ENCODE measurements at places on chromosomes 16 and 17. TPM values are rescaled to one million over a fixed set of nuclear protein-coding genes. Genes with fewer than 3 reads are reported as not detected.

DNA sequence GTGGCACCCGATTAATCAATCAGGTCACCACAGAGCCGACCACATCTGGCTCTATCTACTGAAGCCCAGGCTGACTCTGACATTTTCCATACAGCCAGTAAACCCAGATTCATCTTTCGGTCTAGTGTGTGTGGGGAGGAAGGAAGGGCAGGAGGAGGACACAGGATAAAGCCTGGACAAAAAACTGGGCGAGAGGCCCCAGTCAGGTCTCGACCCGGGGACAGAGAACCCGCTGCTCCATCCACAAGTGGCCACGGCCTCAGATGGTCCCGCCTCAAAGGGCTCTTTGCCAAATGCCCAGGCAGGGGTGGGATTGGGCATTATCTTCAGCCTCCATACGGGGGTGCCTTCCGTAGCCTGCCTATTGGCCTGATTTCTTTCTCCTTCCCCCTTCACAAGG is 7.8 kb downstream of the ABR start:
- DNase-seq, result no peak

DNA sequence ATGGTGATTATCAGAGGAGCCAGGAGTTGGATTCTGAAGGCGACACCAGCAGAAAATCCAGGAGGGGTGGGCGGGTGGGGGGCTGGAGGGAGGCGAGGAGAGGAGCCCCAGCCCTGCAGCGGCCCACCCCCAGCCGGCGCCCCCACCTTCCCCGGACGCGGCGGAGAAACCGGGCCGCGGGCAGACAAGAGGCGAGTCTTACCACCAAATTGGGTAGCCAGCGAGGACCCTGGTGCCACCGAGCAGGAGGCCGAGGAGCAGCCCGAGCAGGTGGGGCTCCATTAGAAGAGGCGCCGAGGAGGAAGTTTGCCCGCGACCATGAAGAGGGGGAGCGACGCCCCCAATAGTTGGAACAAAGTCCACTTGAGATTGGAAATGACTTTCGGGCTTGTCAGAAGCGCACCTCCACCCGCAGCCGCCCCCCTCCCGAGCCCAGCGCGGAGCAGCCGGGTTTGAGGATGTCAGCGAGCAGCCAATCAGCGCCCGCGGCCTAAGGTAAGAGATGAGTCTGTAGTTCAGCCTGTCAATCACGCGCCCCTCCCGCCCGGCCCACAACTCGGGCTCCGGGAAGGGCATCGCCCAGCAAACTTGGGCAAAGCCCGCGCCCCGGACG is at the start of gene WNT3:
WNT3 (minus strand) TSS at position 377 of the 613 bp plus-strand sequence; CDS start at position 282, 95 bp downstream.
- DNase-seq, result peak; percentile 65

Gene SCARF1
- 2.0 TPM for total RNA-seq

GRCh38 chr17:61248399-61248798 is 151.2 kb upstream of the TBX2 start:
- DNase-seq, result no peak

DNA sequence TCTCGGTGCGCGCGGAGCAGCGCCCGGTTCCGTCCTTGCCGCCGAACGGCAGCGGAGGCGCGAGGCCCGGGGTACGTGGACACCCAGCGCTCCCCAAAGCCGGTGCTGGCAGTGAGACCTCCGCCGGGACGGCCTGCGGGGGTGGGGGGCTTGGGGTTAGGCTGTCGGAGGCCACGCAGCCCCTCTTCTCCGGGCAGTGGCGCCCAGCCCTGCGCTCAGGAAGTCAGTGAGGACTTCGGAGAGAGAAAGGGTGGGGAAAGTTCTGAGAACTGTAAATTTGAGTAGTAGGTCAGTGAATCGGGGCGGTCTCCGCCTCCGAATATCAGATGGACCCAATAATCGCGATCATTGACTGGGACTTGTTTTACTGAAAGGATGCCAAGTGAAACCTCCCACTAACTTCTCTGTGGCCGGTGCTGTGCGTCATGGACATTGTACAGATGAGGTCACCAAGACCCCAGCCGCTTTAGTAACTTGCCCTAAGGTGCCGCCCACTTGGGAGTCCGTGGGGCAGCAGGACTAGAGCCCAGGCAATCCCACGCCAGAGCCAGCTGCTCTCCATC is 468 bp downstream of the IL4R start:
- DNase-seq, result peak; percentile 85

GRCh38 chr17:76531486-76532038 is 5.9 kb downstream of the CYGB start:
- DNase-seq, result no peak

- DNase-seq, result no peak
These were observed 35.5 kb downstream of the C16orf78 start for GRCh38 chr16:49409121-49409520.

DNA sequence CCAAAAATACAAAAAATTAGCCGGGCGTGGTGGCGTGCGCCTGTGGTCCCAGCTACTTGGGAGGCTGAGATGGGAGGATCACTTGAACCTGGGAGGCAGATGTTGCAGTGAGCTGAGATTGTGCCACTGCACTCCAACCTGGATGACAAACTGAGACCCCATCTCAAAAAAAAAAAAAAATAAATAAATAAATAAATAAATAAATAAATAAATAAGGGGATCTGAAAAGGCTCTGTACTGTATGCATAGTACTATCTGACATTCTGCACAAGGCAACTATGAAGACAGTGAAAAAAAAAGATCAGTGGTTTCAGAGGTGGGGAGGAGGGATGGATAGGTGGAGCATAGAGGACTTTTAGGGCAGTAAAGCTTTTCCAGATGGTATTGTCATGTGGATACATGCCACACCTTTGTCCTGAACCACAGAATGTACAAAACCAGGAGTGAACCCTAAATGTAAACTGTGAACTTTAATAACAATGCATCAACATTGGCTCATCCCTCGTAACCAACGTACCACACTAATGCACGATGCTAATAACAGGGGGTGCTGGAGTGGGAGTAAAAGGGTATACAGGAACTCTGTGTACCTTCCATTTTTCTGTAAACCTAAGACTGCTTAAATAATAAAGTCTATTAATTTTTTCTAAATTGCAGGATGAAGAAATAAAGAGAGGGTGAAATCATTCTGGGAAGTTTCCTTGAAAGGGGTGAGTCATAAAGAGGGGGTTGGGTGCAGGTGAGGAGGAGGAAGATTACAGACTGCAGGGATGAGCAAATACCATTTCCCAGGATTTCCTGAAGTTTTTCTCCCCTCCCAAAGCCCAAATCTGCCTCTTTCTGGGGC is 155.8 kb upstream of the SDK2 start:
- no peak for DNase-seq

- no peak for DNase-seq
These were observed 818 bp downstream of the DPH1 start for GRCh38 chr17:2030779-2031163.

GRCh38 chr17:72926171-72926570 is 166.3 kb downstream of the SLC39A11 start:
- no peak for DNase-seq

DNA sequence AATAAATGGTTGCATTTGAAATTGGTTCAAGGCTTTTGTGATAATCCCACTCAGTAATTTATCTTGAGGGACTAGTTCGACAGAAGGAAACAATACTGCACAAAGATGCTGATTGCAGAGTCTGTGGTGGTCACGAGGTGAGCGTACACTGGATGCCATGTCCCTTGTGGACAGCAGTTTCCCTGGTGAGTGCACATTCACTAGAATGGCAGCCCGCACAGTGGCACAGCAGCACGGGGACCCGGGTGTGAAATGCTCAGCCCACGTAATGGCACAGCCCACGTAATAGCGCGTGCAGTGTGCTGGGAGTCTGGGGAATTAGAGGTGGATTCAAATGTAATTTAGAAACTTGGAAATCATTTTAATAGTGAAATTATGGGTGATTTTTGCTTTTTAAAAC is 154.0 kb downstream of the LGALS9B start:
- DNase-seq, result no peak

Gene HOXB4
- 7.8 TPM for total RNA-seq
